T-helper 9 cell (primary cell): ENCODE measurements at places on chromosomes 6 and 20.

GRCh38 chr6:30463651-30464618 lies 25.4 kb upstream of the HLA-E start:
- DNase-seq, result peak; percentile 64

GRCh38 chr20:32988008-32988407 lies 16.2 kb downstream of the SUN5 start:
- no peak for DNase-seq

DNA sequence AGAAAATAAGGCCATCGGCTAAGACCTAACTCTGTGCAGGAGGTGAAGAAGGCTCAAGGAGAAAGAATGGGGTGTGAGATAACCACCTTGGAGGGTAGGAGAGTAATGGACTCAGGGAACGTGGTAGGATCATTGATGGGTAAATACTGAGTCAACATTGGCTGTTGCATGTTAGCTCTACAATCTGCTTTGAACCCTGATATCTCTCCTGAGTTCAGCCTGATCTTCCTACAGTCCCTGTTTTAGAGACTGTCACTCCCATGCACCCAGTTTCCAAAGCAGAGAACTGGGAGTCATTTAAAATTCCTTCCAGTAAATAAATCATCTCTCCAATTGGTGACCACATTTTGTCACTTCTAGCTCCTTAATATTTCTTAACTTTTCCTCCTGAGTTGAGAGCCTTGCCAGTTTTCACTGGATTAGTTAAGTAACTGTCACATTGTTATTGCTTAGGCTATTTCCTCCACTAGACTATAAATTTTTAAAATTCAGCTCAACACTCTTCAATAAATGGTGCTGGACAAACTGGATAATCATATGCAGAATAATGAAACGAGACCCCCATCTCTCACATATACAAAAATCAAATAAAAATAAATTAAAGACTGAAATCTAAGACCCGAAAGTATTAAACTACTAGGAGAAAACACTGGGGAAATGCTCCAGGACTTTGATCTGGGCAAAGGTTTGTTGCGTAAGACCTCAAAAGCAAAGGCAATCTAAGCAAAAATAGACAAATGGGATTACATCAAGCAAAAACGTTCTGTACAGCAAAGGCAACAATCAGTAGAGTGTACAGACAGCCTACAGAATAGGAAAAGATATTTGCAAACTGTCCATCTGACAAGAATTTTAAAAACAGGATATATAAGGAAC lies 138.9 kb upstream of the TMEM170B start:
- DNase-seq, result no peak

DNA sequence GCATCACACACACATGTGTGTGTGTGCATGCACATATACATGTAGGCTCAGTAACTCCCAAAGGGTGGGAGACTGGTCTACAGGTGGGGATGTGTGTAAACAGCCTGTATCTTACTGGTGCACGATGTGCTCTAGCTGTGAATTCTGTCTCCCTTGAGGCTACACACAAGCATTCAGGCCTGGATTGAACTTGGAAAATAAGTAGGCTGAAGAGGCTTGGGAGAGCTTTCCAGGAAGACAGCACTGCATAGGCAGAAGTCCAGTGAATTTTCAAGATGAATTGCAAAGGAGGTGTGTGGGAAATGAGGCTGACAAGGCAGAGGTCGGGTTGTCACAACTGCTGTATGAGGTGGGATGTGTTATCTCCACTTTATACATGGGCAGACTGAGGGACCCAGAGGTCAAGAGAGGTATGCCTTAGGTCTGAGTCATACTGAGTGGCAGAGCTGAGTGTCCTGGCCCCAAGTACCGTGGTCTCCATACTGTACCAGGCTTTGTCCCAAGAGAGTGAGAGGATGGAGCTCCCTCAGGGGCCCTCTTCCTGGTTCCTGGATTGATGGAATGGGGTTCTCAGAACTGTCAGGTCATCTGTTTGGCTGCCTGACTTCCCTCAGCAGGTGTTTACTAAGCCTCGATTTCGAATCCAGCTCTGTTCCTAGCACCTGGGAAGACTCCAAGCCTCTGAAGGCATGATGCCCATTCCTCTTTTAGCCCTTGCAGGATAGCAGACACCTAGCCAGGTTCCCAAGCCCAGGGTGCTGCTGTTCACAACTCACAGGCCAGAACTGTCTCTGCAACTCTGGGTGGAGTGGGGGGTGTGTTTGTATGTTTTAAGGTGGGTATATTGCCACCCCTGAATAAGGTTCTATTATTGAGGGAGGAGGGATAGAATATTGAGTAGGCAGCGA lies 14.4 kb downstream of the SNPH start:
- no peak for DNase-seq

DNA sequence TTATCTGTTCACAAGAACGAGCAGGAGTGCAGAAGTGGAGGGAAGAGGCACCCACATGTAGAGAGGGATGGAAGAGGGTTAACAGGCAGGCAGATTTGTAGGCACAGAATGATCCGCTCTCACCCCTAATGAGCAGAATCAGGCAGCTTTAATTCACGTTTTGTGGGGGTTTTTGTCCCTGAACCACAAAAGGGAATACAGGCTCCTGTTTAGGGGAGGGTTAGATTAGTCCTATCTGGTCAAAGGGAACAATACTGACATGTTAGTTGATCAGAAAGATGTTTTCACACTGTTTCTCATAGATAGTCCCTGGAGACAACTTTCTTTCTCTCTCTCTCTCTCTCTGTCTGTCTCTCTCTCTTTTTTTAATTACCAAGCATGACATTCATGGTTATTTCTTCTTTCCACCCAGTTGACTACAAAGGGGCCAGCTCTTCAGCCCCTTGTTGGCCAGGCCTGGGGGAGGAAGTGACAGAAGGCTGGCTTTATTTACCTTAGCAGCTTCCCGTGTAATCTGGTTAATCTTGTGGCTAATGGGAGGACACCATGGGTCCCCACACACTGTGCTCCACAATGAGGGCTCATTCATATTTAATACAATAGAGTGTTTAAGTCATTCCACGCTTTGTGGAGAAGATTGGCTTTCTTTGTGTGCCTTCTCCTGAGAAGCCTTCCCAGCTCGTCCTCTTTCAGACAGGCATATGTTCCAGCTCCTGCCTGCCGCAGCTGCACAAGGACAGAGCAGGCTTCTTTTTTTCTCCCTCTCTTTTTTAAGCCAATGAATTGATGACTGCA lies 958.8 kb downstream of the TFAP2A start:
- no peak for DNase-seq

- no peak for DNase-seq
These were observed 317.2 kb upstream of the CDYL start for GRCh38 chr6:4459032-4459431.

DNA sequence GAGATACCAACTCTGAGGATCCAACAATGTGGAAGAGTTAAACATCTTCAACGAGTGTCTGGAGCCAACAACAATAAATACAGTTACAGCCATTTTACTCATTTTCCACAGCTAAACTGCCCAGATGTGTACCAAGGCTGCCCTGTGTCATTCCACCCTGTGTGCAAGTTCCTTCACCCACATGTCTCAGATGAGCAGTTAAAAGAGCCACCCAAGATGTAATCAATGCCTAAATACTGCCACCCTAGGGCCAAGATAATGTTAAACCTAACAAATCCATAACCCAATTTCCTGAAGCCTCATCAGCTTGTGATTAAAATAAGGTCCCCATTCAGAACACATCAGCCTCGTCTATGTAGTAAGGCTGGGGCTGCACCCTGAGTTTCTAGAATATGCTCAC lies 59.9 kb downstream of the GMDS start:
- no peak for DNase-seq

DNA sequence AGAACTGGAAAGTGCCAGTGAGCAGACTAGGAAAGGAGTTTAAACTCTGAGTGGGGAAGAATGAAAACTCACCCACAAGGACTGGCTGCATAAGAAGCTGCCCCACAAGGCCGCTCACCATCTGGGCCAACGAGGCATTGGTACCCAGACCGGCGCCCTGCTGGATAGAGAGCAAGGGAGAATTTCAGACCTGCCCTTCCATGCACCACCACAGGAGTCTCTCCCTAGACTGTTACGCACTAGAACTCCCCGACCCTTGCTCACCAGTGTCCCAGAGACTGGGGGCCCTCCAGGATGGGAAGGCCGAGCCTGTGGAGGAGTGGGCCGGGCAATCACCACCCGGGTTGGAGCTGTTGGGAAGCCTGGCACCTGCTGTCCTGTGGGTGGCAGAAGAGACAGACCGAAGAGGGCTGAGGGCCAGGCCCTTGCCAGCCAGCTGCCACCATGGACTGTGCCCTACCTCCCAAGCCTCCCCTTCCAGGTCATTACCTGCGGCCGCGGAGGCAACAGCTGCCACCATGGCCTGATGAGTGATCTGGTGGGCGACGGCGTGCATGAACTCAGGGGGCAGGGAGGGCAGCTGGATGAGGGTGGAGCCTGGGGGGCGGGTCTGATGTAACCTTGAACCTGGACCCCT lies 8.5 kb downstream of the BAG6 start:
- DNase-seq, result no peak

- no peak for DNase-seq
These were observed 63.0 kb downstream of the IGF2R start for GRCh38 chr6:160031871-160032270.

DNA sequence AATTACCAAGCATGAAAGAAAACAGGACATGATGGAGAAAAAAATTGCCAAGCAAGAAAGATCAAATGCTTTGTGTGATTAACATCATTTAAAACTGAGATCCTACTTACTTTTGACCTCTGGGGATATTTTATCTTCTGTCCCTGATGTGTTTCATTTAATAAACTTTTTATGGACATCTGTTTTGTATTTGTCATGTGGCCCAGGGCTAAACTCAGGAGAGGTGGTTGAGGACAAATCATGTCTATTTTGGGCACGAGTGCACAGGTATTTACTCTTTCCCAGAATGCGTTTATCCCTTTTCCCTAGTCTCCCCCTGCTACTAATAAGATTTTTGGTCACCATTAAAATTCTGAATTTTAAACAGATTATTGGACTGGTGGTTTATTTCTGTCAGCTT lies 128.2 kb downstream of the NCOA3 start:
- DNase-seq, result no peak

GRCh38 chr6:41373627-41373918 lies 38.2 kb downstream of the NCR2 start:
- no peak for DNase-seq

GRCh38 chr6:165684333-165684732 lies 21.3 kb upstream of the PDE10A start:
- DNase-seq, result no peak

DNA sequence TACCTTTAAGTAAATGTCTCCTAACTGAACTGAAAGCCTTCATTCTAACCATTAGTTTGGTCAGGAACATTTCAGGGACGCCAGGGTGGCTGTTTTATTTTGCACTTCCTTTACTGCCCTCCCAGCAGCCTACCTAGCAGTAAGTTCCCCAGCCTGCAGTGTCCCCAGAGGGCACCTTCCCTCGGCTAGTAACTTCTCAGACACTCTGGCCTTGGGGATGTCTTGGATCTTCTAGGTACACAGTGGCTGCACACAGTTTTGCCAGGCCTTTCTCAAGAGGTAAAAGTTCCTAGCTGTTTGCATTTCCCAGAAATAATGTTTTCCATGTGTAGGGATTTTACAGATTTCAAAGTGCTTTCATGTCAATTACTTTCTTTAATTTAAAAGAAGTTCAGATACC lies 378 bp upstream of the LAMA2 start:
- DNase-seq, result no peak

GRCh38 chr20:38453941-38454340 lies 18.7 kb upstream of the RALGAPB start:
- no peak for DNase-seq

DNA sequence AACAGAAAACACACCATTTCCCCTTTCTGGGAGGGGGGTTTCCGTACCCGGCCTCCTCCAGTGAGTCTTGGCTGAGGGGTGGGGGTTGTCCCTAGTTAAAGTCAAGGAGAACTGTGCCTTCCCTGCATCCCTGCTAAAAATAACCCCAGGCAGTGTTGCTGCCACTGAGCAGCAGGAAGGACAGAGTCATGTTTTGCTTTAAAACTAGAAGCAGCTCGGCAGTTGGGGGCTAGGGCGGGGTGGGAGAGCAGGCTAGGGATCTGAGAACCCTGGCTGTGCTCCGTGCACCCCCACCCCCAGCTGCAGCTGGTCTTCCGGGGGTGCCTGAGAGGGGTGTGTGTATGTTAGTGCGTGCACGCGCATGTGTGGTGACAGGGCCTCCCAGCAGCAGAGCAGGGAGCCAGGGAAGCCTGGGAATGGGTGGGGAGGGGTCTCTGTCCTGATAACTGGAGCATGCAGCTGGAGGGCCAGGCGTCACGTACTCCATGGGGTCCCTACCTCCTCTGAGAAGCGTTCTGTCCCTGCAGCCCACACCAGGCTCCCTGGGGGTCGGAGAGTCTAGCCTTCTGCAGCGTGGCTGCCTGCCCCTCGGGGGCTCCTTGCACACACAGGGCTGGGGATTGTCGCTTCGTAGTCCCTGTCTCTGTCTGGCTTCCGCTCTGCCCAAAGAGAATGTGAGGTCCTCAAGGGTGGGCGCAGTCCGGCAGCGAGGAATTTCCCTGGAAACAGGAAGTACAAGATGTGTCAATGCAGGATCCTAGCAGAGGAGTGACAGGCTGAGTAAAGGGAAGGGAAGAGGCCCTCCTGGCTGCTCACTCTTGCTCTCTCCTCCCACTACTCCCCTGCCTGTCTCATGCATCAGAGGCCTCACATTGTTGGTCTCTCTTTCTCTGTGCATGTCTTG lies 16.8 kb upstream of the ARMC12 start:
- DNase-seq, result no peak

GRCh38 chr6:112997421-112998085 lies 650.4 kb downstream of the RFPL4B start:
- no peak for DNase-seq

GRCh38 chr6:108764580-108764950 lies 83.7 kb upstream of the ARMC2 start:
- no peak for DNase-seq

DNA sequence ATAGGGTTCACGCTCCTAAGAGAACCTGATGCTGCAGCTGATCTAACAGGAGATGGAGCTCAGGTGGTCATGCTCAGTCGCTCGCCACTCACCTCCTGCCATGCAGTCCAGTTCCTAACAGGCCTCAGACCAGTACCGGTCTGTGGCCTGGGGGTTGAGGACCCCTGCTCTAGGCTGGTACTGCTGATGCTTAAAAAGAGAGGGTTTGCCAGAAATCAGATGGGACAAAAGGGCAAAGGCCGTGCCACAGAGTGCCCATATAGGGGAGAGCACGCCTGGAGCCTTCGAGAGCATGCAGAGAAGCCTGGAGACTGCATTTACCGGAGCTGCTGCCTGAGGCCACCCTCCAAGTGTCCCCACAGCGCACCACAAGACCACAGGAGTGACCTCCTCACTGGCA lies 75.5 kb downstream of the PTPN1 start:
- no peak for DNase-seq

DNA sequence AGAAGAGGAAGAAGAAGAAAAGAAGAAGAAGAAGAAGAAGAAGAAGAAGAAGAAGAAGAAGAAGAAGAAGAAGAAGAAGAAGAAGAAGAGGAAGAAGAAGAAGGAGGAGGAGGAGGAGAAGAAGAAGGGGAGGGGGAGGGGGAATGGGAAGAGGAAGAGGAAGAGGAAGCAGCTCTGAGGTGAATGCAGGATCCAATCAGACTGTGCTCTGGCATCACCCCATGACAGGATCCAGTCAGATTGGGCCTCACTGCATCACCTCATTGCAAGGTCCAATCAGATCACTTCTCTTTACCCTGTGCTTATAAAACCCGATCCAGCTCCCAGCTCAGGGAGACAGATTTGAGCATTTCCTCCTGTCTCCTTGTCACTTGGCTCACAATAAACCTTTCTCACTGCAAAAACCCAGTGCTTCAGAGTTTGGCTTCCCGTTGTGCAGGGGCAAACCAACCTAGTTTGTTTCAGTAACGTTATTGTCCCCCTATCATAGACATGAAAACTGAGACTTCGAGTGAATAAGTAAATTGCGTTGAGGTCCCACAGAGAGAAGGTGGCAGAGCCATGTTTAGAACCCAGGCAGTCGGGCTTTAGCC lies 28.6 kb upstream of the YWHAB start:
- no peak for DNase-seq
